ENCODE measurements at places on chromosomes 11 and 22.

DNA sequence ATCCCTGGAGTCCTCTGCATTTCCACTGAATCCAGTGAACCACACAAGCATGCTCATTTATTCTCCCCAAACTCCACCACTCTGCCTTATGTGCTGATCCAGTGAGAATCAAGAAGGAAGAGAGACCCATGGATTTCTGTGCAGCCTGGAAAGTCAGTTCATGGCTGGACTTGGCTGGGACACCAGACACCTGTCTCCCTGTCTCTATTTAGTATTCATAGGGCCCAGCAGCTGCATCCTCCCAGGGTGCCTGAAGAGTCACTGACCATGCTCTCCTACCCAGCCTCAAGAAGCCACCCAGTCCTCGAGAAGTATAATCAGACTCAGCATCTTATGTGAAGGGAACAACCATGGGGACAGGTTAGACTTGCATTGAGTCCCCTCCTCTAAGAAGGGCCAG, 83.2 kb downstream of the ZNF280B start:
- no peak for DNase-seq

- no peak for DNase-seq
Observed at GRCh38 chr22:50074056-50074455, 11.2 kb downstream of the MLC1 start.

GRCh38 chr22:23608583-23608982, 23.5 kb downstream of the DRICH1 start:
- DNase-seq, result no peak

GRCh38 chr22:22210889-22211833, 33.4 kb upstream of the VPREB1 start:
- DNase-seq, result no peak

GRCh38 chr11:16512899-16513241, 156.5 kb upstream of the SOX6 start:
- DNase-seq, result no peak

DNA sequence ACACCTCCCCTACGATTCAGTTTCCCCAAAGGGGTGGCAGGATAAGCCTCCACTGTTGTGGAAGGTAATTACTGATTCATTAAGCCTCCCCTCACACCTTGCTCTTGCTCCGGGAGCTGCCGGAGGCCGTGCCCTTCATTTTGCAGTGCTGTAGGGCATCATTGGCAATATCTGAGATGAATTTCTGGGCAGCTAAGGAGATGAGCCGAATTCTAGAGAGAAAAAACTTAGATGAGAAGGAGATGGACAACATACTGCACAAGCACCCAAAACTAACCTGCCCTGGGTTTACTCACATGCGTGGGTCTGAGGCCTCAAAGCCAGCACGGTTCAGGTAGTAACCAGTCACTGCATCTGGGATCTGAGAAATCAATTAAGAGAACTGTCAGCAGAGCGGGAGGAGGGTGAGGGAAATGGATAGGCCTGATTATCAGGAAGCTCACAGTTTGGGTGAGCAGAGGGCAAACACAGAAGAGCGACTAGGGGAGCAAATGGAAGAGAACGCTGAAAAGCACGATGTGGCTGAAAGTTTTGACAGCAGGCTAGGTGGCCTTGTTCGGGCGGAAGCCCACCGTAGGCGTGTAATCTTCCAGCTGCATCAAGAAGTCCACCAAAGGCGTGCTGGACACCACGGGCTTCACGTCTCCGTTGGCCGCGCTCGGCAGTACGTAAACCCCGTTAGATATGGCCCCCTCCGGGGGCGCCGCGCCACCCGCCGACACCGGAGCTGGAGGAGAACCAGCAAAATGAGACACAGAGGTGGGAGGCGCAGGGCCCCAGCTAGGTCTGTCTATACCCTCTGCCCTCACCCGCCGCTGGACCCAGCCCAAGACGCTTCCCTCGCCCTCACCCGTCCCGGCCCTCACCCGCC, 689 bp downstream of the TAF10 start:
- DNase-seq, result no peak

Data from occipital lobe (tissue), 3 donors.